Muscle of leg (tissue), 16 donors: ENCODE measurements at places on chromosomes 16 and 17. TPM values are rescaled to one million over a fixed set of nuclear protein-coding genes. Genes with fewer than 3 reads are reported as not detected.
A peak's percentile ranks its signal among the peaks of the same experiment; 100 is the strongest.

DNA sequence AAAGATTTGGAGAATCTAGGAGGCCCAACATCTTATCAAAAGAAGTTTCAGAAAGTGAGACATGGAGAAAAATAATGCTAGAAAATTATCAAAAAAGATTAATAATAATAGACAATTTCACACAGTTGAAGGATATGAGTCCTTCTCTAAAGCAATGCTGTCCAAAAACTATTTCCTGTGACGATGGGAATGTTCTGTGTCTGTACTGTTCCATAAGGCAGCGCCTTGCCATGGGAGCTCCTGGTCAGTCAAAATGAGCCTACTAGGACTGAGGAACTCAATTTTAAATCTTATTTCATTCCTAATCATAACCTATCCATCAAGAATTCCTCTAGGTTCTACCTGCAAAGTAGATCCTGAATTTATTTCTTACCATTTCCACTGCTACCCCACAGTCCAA is 49.0 kb downstream of the CACNG1 start:
- no peak overlapping the region for H3K4me3 ChIP-seq
- no peak overlapping the region for H3K27ac ChIP-seq
- no peak for DNase-seq
- no peaks in the 10 kb centered on the region for H3K4me1 ChIP-seq

Gene IL17C
- not detected for total RNA-seq

Gene KRTAP2-1
- not detected for total RNA-seq

Gene KIF18B
- 1.9 TPM for total RNA-seq

DNA sequence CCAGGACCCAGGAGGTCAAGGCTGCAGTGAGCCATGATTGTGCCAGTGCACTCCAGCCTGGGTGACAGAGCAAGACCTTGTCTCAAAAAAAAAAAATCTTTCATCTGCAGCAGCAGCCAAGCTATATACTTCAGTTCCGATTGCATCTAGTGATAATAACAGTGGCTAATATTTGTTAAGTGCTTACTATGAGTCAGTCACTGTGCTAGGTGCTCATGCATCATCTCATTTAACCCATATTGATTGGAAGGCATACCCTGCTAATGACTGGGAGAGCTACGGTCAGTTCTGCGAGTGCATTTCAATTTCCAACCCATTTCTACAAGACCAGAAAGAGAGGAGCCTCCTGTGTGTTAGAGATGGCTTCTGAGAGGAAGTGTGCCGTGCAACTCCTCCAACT is 7.7 kb upstream of the TUBG2 start:
- DNase-seq = no peak
- H3K27me3 ChIP-seq = peaks cover 7% of the 10 kb centered on the region
- no peaks in the 10 kb centered on the region for H3K36me3 ChIP-seq
- peaks cover 15% of the 10 kb centered on the region for H3K4me1 ChIP-seq
- no peak overlapping the region for H3K27ac ChIP-seq

Gene APOH
- total RNA-seq = 0.31 TPM

- no peak overlapping the region for H3K27ac ChIP-seq
- H3K4me1 ChIP-seq = peaks cover 27% of the 10 kb centered on the region
- no peak overlapping the region for H3K4me3 ChIP-seq
- no peak for DNase-seq
- no peaks in the 10 kb centered on the region for H3K27me3 ChIP-seq
- peaks cover 5% of the 10 kb centered on the region for H3K36me3 ChIP-seq
Measured at GRCh38 chr16:75074920-75075687, 41.5 kb downstream of the LDHD start.

Gene USP43
- 0.49 TPM for total RNA-seq

Gene PROCA1
- 0.80 TPM for total RNA-seq

GRCh38 chr16:46648656-46649055 is 27.5 kb upstream of the SHCBP1 start:
- DNase-seq = no peak
- H3K27ac ChIP-seq = no peak overlapping the region
- H3K4me1 ChIP-seq = peaks cover 13% of the 10 kb centered on the region
- peaks cover 7% of the 10 kb centered on the region for H3K36me3 ChIP-seq
- no peak overlapping the region for H3K4me3 ChIP-seq

DNA sequence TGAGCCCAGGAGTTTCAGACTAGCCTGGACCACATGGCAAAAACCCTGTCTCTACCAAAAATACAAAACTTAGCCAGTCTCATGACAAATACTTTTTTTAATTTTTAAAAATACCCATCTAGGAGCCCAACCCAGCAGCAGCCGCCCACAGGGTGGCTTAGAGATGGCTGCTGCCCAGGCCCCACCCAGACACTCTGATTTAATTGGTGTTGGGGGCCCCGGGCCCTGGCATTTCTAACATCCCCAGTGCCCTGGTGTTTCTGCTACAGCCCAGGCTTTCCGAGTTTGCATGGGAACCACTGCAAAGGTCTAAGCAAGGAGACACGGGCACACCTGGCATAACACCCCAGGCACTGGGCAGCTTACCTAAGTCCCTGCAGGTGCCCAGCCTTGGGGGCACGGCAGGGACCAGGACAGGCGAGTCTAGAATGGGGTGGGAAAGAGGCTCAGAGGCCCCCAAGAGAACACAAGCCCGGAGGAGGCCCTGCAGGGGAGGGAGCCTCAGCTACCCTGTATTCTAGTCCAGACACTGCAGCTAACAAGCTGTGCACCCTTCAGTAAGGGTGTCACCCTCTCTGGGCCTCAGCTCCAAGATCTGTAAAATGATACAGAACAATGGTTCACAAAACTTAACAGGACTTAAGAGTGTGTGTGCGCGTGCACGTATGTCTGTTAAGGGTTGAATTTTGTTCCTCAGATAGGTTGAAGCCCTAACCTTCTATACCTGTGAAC is 48.8 kb downstream of the RMI2 start:
- peaks cover 2% of the 10 kb centered on the region for H3K27me3 ChIP-seq
- H3K4me1 ChIP-seq = peaks cover 25% of the 10 kb centered on the region
- DNase-seq = no peak
- H3K36me3 ChIP-seq = no peaks in the 10 kb centered on the region

- H3K27me3 ChIP-seq = no peaks in the 10 kb centered on the region
- no peaks in the 10 kb centered on the region for H3K36me3 ChIP-seq
- H3K27ac ChIP-seq = no peak overlapping the region
Measured at GRCh38 chr17:57375770-57376225, 119.5 kb downstream of the MSI2 start.

DNA sequence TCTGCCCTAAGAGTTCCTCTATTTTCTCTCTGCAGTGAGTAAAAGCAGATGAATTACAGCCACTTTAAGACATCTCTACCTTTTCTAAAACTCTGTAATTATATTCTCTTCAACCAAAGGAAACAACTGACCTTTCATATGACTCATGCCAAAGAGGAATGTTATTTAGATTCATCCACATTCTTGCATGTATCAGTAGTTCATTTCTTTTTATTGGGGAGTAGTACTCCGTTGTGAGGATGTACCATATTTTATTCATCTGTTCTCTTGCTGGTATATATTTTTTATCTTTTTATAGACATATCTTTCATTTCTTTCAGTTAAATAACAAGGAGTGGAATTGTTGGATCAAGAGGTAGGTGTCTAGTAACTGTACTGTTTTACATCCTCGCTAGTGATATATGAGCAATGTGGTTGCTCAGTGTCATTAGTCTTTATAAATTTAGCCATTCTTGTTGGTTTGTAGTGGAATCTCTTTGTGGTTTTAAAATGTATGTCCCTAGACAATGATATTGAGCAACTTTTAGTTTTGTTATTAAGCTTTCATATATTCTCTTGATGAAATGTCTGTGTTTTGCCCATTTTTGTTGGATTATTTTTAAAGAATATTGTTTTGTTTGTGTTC is 7.8 kb upstream of the MYH8 start:
- DNase-seq = no peak
- H3K4me3 ChIP-seq = no peak overlapping the region
- no peaks in the 10 kb centered on the region for H3K4me1 ChIP-seq
- H3K36me3 ChIP-seq = no peaks in the 10 kb centered on the region

DNA sequence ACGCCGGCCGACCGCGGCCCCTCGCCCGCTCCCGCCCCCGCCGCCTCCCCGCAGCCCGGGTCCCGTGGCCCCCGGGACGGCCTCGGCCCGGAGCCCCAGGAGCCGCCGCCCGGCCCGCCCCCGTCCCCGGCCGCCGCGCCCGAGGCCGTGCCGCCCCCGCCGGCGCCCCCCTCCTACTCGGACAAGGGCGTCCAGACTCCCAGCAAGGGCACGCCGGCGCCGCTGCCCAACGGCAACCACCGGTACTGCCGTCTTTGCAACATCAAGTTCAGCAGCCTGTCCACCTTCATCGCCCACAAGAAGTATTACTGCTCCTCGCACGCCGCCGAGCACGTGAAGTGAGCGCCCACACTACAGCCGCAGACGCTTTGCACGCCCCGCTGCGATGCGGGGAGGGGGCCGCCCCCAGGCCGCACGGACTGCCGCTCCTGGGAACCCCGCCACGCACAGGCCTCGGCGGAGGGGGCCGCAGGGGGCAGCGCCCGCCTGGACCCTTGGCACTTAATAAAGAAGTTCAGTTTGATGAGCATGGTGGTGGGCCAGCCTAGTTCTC is 35.5 kb upstream of the ZC3H18 start:
- peaks cover 18% of the 10 kb centered on the region for H3K36me3 ChIP-seq
- peak overlapping the region; percentile 26 for H3K4me3 ChIP-seq
- H3K4me1 ChIP-seq = peaks cover 26% of the 10 kb centered on the region
- peaks cover 18% of the 10 kb centered on the region for H3K27me3 ChIP-seq
- no peak for DNase-seq

DNA sequence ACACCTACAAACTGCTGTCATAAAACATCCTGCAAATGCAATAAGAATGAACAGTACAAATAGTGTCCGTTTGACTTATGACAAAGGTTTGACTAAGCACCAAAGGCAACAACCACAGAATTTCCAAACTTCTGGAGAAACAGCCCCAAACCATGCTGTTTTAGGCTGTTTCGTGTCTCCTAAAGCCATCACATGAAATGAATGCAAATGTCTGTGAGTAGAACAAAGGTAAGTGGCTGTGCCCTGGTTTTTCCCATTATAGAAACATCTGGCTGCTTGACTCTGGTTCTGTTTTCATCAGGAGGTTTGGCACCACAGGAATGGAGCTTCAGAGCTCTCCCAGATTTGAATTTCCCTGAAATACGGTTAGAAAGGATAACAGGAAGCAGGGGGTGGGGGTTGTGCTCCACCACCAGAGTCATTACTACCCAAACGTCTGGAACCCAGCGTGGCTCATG is 4.6 kb upstream of the EMP2 start:
- H3K4me3 ChIP-seq = no peak overlapping the region
- peaks cover 11% of the 10 kb centered on the region for H3K4me1 ChIP-seq
- H3K27ac ChIP-seq = no peak overlapping the region
- H3K36me3 ChIP-seq = no peaks in the 10 kb centered on the region

DNA sequence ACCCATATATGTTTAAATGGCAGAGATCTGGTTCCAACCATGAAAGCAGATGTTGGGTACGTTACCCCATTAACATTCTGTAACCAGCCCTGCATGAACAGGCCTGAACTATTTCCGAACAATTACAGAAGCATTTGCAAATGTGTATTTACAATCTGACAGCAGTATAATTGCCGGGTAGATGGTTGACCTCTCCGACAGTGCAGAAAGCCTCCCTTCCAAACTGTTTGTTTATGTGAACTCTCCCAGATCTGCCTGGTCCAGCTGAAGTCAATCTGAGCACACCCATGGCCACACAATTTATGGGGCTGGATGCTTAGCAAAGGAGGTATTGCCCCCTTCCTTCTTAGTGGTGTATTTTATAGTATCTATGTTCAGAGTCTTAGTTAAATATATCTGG is 21.8 kb downstream of the NUDT7 start:
- no peaks in the 10 kb centered on the region for H3K27me3 ChIP-seq
- H3K27ac ChIP-seq = no peak overlapping the region
- no peaks in the 10 kb centered on the region for H3K36me3 ChIP-seq
- no peaks in the 10 kb centered on the region for H3K4me1 ChIP-seq
- no peak overlapping the region for H3K4me3 ChIP-seq

- H3K4me1 ChIP-seq = peaks cover 34% of the 10 kb centered on the region
- H3K27ac ChIP-seq = no peak overlapping the region
- peaks cover 3% of the 10 kb centered on the region for H3K27me3 ChIP-seq
- DNase-seq = no peak
- H3K36me3 ChIP-seq = peaks cover 14% of the 10 kb centered on the region
Measured at GRCh38 chr17:19361326-19361725, 1.2 kb downstream of the B9D1 start.

DNA sequence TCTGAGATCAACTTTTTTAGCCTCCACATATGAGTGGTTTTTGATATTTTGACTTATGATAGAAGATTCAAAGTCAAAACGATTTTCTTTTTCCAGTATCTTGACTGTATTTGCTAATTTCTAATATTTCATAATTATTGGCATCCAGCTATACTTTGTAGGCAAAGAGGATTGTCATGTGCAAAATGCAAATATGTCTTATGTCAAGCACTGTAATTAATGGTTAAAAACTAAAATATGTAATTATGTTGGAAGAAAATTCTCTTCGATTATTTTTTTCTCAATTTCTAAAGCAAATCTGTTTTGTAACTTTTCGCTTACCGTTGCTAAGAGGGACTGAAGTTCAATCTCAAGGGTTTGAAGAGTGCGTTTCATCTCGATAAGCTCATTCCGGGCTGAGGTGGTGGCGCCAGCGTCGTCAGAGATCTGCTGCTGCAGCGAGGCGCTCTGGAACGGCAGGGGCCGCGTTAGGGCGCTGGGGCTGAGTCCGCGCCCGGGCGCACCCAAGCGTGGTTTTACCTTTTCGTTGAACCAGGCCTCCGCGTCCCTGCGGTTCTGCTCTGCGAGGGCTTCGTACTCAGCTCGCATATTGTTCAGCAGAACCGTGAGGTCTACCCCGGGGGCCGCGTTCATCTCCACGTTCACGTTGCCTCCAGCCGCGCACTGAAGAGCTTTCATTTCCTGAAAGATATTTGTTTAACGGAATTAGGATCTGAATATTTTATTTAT is 3.0 kb downstream of the KRT27 start:
- H3K27me3 ChIP-seq = peaks cover 11% of the 10 kb centered on the region
- no peak overlapping the region for H3K4me3 ChIP-seq
- no peaks in the 10 kb centered on the region for H3K4me1 ChIP-seq
- no peaks in the 10 kb centered on the region for H3K36me3 ChIP-seq
- DNase-seq = no peak

DNA sequence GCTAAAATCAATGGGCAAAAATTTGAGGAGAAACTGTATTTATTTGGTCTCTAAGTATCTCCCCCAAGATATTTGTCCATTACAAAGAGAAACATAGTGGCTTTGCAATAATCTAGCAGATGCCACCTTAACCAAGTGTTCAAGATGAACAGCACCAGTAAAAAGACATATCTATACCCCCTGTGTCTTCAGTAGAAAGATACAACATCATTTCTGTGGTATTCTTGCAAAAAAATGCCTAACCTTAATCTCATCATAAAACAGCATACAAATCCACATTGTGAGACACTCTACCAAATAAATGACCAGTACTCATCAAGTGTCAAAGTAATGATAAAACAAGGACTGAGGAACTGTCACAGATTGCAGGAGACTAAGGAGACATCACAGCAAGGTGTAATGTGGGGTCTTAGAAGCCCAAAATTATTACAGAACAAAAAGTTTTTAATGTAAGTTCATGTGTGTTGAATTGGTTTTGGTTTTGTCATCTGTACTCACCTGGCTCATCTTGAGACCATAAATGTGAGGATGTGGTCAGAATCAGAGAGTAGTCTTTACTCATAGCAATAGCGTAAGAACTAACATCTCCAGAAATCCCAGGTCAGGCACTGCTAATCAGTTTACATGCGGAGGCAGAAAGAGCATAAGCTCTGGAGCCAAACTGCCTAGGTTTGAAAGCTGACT is 77.2 kb downstream of the AATF start:
- H3K27me3 ChIP-seq = no peaks in the 10 kb centered on the region
- peaks cover 2% of the 10 kb centered on the region for H3K36me3 ChIP-seq
- H3K4me1 ChIP-seq = no peaks in the 10 kb centered on the region
- H3K27ac ChIP-seq = no peak overlapping the region
